Effector memory CD4-positive, alpha-beta T cell (primary cell): ENCODE measurements at places on chromosomes 5 and 9.

GRCh38 chr5:118253225-118254061, 734.9 kb downstream of the DTWD2 start:
- DNase-seq, result no peak

DNA sequence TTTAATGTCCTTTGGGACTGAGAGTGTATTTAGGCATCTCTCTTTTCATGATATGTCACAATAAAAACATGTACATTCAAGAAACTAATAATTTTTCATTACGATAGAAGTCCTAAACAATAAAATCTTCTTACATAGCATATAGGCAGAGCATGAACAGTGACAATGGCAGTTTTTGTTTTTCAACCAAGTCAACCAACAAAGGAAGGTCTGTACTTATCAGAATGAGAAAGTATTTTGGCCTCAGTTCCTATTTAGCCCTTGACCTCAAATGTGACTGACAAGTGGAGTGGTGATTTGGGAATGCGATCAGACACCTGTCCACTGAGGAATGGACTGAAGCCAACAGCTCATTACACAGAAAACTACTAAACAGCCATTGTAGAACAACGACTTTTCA, 219.5 kb downstream of the TMEM161B start:
- DNase-seq, result no peak

DNA sequence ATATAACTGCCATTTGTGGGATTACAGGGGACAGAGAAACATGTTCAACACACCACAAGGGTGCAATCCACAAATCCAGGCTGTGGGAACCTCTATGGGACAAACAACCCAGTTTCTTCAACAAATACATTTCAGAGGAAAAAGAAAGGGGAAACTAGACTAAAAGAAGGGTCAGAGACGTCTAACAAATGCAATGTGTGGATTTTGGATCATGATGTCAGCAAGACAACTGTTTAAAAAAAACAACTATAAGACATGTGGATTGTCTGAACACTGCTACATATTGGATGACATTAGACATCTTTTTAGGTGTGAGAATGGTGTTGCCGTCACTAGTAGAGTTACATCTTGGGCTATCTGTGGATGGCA, 3.9 kb upstream of the RALGDS start:
- no peak for DNase-seq

DNA sequence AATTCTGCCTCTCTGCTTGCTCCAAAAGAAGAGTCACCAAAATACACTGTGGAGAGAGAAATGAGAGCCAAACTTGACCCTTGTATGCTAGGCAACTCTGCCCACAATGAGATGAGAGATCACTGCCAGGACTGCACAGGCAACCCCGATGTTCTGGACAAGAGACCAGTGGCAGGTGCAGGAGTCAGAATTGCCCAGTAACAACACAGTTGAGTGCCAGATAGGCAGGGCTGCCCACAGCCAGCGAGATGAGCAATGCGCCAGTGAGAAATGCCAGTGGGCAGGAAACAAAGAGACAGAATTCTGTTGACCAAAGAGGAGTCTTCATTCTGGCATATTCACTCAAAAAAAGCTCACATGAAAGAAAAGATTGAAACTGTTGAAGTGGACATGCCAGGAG, 570.7 kb downstream of the CAAP1 start:
- no peak for DNase-seq

DNA sequence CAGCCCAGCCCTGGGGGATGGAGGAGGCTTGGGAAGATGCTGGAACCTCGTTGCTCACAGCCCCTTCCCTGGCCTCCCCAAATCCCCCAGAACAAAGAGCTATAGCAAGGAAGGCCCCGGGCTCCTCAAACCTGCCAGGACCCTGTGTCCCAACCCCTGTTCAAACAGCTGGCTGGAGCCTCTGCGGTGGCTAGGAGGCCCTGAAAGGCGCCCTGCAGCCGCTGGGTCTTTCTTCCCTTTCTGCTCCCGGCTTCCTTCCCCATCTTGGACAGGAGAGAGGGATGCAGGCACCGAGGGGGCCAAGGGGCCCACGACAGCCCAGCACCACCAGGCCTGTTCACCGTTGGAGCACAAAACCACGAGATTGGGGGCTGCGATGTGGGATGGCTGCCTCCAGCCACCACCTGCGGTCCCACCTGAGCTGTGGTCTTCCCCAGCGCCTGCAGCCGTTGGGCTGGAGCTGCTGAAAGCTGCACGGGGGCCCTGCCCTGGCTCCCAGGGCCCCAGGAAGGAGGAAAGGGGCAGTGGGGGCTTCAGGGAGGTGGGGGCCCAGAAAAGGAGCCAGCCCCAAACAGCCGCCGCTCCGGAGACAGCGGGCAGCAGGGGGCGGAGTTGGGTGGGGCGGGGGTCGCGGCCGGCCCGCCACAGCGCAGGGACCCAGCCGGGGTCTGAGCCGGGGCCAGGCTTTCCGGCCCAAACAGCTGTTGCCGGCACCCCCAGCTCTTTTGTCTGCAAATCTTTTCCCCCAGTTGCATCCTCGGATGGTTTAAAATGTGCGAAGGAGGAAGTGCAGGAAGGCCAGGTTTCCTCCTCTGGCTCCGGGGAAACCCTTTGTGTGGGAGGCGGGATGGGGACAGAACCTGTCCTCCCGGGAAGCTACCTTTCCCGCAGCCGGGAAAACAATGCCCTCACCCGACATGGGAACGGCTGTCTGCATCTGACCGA, 16.1 kb downstream of the NOTCH1 start:
- no peak for DNase-seq

DNA sequence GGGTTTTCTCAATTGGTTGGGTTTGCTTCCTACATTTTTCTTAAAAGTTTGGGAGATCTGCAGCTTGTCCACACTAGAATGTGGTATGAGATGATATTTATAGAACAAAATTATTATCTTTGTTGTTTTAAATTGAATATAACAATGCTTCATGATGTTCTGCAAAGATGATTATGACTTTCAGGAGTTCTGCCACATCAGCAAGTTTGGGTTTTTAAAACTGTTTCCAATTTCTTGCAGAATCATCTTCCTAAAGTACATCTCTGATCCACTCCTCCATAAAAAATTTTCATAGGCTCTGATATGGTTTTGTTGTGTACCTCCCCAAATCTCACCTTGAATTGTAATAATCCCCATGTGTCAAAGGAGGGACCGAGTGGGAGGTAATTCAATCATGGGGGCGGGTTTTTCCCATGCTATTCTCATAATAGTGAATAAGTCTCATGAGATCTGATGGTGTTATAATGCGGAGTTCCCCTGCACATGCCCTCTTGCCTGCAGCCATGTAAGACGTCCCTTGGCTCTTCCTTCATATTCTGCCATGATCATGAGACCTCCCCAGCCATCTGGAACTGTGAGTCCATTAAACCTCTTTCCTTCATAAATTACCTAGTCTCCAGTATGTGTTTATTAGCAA, 119.1 kb upstream of the PTGER4 start:
- no peak for DNase-seq

DNA sequence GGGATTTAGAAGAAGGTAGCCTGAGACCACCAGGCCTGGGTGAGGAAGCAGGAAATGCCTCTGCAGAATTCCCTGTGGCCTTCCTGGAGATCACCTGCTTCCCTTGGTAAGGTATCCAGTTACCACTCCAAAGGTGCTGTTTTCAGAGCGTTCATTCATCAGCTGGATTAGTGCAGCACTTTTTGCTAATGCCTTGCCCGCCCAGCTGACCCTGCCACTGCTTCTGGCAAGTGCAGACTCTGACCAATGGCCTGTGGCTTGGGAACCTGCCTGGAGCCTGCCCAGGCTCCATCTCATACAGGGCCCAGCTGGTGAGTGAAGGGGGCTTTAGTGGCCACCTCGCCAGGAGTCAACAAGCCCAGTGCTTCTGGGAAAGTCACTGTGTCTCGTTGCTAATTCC, 48.6 kb downstream of the FOXI1 start:
- DNase-seq, result no peak

GRCh38 chr5:10724781-10725507, 36.1 kb downstream of the DAP start:
- no peak for DNase-seq

DNA sequence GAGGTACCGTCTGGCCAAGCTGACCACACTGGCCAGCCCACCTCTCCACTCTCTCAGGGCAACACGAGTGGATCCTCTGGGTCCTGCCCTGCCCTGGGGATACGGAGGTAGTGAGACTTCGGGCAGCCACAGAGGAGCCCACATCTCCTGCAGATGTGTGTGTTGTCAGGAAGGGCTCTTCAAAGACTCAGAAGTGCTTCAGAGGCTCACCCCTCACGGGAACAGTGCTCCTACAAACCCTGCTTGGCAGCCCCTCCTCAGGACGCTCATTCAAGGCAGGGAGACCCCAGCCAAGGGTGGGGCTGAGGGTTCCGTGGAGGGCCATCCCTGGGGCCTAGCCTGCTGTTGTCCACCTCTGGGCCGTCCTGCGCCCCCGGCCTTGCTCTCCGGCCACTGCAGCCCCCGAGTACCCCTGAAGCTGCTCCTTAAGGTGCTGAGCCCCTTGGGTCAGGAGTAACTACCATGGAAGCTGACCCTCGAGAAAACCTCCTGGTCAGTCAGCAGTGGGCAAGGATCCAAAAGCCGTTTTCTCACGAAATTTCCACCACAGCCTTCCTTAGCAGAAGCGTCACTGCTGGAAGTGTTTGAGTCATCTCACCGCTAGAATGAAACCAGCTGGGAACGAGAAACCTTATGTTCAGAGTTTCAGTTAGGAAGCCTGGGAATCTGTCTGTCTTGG, 23.2 kb upstream of the LRRC14B start:
- DNase-seq, result no peak

GRCh38 chr9:127163409-127163808, 41.0 kb upstream of the ANGPTL2 start:
- no peak for DNase-seq

- DNase-seq, result no peak
These were observed 2104.1 kb upstream of the ACO1 start for GRCh38 chr9:30280229-30280900.

DNA sequence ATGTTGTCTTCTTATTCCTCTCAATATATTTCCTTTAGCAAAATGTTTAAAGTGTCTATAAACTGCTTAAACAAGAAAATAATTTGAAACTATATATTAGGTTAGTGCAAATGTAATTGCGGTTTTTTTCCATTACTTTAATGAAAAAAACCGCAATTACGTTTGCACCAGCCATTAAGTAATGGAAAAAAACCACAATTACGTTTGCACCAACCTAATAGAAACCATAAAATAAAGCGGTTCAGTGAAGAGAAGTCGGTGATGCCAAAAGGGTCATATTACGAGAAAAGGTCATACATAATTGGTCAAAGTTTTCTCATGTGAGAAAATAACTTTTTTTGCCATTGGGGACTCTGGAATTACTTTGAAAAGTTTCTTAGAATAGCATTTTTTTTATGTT, 385.6 kb upstream of the ST8SIA4 start:
- no peak for DNase-seq

DNA sequence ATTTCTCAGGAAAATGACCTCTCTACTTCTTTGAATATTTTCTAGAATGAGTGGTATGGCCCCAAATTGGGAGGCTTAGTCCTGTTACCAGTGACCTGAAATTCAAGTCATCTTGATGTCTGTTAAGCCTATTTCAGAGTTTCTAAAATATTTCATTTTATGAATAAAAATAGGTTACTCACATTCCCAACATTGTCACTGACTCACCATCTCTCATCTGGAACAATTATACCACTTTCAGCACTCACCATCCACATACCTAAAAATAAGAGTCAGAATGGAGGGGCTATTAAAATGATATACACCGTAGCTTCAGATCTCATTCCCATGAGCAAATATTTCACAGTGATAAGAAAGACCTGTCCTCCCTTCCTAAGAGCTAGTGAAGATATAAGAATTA, 71.8 kb downstream of the KIAA1958 start:
- DNase-seq, result no peak

DNA sequence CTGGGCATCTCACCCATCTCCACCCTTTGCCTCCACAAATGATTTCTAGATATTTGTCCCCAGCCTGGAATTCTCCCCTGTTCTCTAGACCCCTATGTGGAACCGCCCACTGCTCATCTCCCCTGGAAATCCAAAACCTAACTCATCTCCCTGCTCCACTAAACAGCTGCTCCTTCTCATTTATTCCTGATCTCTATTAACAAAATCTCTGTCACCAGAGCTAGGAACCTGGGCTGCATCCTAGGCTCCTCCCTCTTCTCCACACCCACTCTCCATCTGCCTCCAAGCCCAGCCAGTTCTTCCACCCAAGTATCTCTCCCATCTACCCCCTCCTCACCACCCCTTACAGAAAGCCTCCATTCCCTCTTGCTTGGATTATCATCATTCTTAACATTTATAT, 24.0 kb upstream of the SYNPO start:
- DNase-seq, result no peak

DNA sequence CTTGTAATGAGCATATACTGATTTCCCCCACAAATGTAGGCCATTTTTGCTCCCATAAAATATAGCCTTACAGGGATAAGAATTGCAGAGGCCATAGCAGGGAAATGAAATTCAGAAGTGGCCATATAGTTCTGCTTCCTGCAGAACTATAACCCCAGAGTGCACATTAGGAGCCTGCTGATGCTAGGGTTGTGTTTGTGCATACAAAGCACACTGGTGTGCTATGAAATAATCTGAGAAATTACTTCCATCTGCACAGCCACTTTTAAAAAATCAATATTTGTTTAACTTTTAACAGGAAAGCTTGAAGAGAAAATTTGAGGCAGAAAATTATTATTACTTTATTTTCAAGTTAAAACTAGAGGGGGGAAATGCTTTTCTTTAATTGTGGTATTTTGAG, 380.3 kb downstream of the MRPS30 start:
- DNase-seq, result no peak

GRCh38 chr5:111278858-111279504, 54.8 kb downstream of the CAMK4 start:
- peak; percentile 76 for DNase-seq
